Activated CD4-positive, alpha-beta T cell treated with anti-CD3 and anti-CD28 coated beads, Interleukin-2, amount 50 U/mL, for 1 hour (primary cell): ENCODE measurements at places on chromosomes 7 and 10.

DNA sequence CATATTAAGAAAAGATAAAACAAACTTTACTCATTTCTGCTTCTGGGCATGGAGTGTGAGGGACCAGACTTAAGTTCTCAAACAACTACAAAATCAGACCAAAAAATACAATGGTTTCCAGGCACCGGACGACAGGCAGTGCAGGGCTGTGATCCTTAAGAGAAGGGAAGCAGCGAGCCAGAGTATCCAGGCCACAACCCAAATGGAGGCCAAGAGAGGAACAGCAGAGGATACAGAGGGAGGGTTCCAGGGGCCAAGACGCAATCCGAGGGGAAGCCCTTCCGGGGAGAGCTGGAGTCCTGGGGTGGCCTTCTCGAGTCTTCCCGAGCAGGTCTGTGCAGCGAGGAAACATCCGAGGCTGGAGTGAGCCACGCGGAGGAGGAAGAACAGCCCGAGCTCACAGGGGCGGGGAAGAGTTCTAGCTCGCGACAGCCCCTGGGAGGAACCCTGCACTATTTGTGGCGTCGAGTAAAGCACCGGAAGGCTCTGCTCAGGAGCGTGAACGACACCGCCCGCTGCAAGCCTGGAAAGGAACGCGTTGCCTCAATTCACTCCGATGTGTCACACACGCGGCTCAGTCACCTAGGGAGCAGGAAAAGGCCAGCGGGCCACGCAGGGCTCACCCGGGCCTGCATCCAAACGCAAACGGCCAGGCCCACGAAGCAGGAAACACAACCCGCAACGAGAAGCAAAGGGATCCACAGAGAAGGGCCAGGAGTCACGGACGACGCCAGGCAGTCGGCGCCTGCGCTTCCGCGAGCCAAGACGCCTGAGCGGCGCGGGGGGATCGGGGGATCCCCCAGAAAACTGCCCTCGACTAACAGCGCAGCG is 933 bp upstream of the RNF32 start:
- no peak for DNase-seq

DNA sequence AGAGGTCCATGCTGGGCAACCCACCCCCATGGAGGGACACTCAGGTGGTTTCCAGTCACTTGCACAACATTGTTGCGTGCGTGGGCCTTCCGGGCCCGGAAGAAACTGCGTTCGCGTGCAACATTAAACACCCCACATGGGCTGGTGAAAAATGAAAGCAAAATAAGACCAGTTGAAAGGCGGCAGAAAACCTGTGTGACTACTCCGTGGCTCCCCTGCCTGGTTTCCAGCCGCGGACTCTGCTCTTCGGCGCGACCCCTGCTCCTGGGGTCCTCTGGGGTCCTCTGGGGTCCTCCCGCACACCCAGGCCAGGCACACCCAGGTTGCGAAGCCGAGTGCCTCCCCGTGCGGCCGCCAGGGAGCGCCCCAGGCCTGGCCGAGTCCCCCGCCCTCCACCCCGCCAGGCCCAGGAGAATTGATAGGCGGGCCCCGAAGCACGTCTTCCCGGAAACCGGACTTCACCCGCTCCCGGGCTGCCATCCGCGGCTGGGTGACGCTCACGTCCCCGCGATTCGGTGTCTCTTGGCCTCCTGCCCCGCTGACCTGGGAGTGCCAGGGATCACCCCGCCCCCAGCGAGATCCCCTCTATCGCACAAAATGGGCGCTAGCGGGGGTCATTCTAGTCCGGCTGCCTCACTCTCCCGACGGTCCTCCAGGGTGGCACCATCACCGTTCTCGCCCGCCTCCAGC is 1.9 kb upstream of the SH2D4B start:
- peak; percentile 67 for DNase-seq

GRCh38 chr10:103102195-103102594 is 90.9 kb downstream of the NT5C2 start:
- DNase-seq: no peak

DNA sequence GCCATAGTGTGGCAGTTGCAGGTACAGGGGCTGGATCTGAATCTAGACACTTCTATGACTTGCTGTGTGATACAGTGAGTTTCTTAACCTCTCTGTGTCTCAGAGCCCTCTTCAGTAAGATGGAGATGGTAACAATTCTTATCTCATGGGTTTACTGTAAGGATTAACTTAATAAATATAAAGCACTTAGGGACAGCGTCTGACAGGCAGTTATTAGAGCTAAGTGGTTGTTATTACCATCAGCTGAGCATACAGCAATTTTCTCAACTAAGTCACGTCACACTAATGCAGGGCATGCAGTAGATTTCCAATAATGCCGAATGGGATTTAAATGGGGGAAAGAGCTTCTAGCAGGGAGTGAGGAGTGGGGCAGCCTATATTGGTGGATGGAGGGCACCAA is 162.6 kb downstream of the SH2D4B start:
- no peak for DNase-seq

- no peak for DNase-seq
Measured at GRCh38 chr7:3197567-3198213, 103.4 kb upstream of the SDK1 start.

DNA sequence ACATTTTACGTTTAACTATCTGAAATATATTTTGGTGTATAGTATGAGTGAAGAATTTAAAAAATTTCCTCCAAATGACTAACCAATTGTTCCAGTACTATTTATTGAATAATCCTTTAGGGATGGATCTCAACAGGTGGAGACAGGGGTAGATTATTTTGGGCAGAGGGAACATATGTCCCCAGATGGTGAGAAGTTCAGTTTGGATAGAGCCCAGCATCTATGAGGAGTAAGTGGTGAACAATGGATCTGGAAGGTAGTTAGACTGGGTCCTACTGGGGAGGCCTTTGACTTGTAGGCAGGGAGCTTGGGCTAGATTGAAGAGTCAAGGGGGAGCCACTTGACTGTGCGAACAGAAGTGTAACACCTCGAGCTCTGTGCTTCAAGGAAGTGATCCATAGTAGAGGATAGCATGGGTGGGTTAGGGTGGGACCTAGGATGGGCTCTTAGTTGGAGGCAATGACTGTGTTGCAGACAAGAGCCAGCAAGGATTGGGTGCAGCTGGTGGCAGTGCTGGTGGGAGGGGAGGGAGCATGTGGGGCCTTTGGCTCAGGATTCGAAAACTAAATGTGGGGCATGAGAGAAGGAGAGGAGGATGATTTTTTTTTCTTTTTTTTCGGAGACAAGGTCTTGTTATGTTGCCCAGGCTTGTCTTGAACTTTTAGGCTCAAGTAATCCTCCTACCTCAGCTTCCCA is 3.9 kb upstream of the PURB start:
- no peak for DNase-seq
